ENCODE measurements at places on chromosomes 2 and 18. TPM values are rescaled to one million over a fixed set of nuclear protein-coding genes. Genes with fewer than 3 reads are reported as not detected.

Gene MYO5B
- 179 TPM for total RNA-seq

Gene PDCD1
- total RNA-seq = 0.70 TPM

Gene L3MBTL4
- 4.9 TPM for total RNA-seq

Gene TMEM169
- 0.29 TPM for total RNA-seq

Gene TNFRSF11A
- 23.3 TPM for total RNA-seq

Gene DHX57
- 10.4 TPM for total RNA-seq

Gene ERBB4
- 0.05 TPM for total RNA-seq

Gene MAPRE3
- total RNA-seq = 23.9 TPM

Gene GREB1
- total RNA-seq = 1.4 TPM

Gene SALL3
- total RNA-seq = not detected

Gene TBR1
- total RNA-seq = not detected

Gene CDK15
- 0.94 TPM for total RNA-seq

Gene CGREF1
- total RNA-seq = 1.5 TPM

Gene VSNL1
- 5.4 TPM for total RNA-seq

Gene UGT1A3
- total RNA-seq = 2.6 TPM

Gene CHST10
- total RNA-seq = 0.87 TPM

Gene RAMP1
- 10.9 TPM for total RNA-seq

Gene LHCGR
- not detected for total RNA-seq

Gene GKN2
- total RNA-seq = not detected

Gene CELF4
- 0.32 TPM for total RNA-seq

Gene ATF2
- 44.7 TPM for total RNA-seq

Gene CNDP1
- total RNA-seq = 0.32 TPM

Gene CD207
- 0.19 TPM for total RNA-seq

Gene CETN1
- total RNA-seq = not detected

Gene CNPPD1
- total RNA-seq = 110 TPM

Gene PLGLB2
- 5.0 TPM for total RNA-seq

Gene LYPD1
- 3.2 TPM for total RNA-seq

Gene LIPG
- 13.8 TPM for total RNA-seq

Gene CNRIP1
- total RNA-seq = 20.0 TPM

Gene SCTR
- 0.25 TPM for total RNA-seq

Gene SLC9A4
- 0.17 TPM for total RNA-seq

Gene AUP1
- total RNA-seq = 129 TPM

Gene ANKRD29
- total RNA-seq = 3.3 TPM

Gene BOLL
- 0.14 TPM for total RNA-seq

Gene C2orf78
- not detected for total RNA-seq

Gene SCG2
- 4.2 TPM for total RNA-seq

Gene GPR35
- 47.1 TPM for total RNA-seq

Gene INHBB
- 0.92 TPM for total RNA-seq

Gene APCDD1
- 3.8 TPM for total RNA-seq

Gene SLC4A1AP
- total RNA-seq = 14.8 TPM

Gene NGEF
- 67.5 TPM for total RNA-seq

Gene KHK
- total RNA-seq = 8.1 TPM
